A673 (cell line): ENCODE measurements at places on chromosomes 3 and 15. TPM values are rescaled to one million over a fixed set of nuclear protein-coding genes. Genes with fewer than 3 reads are reported as not detected.

The CLRN1 gene
- total RNA-seq, result not detected in 2 replicates

The A4GNT gene
- total RNA-seq, result not detected in 2 replicates

The CPNE4 gene
- 2.9 and 5.7 TPM in 2 replicates for total RNA-seq

DNA sequence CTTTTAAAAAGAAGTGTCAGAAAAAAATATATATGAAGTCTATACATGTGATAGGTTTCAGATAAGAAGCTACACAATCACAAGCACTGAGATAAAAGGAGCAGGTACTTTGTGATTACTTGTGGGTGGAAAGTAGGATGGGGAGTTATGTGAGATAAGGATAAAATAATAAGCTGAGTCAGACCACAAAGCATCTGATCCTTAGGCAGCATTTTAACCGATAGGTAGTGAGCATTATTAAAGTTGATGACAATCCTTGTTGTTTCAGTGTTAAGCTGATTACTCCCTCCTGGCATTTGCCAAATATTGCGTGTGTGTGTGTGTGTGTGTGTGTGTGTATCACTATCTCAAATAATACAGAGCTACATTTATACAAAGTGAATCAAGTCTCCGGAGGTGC, 483.1 kb downstream of the NAALADL2 start:
- H3K27ac ChIP-seq, result no peak overlapping the region
- DNase-seq, result no peak
- H3K4me3 ChIP-seq, result no peak overlapping the region
- no peaks in the 10 kb centered on the region for H3K4me1 ChIP-seq

DNA sequence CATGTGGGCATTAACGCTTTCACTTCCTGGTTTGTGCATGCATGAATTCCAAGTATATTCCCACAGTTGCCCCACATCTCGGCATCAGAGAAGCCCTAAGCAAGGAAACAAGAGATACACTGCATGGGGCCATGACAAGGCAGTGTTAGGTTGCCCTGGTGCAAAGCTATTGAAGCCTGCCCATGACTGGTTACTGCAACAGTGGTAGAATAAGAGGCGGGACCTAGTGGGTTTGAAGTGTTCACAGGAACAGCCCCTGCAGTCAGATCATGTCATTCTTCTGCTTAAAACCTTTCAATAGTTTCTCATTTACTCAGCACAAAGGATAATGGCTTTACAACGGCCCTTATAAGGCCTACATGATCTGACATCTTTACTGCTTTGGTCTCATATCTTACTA, 80.9 kb upstream of the TOPAZ1 start:
- H3K27me3 ChIP-seq, result no peaks in the 10 kb centered on the region
- no peaks in the 10 kb centered on the region for H3K36me3 ChIP-seq
- no peaks in the 10 kb centered on the region for H3K4me1 ChIP-seq
- H3K27ac ChIP-seq, result no peak overlapping the region
- DNase-seq, result no peak
- H3K4me3 ChIP-seq, result no peak overlapping the region

DNA sequence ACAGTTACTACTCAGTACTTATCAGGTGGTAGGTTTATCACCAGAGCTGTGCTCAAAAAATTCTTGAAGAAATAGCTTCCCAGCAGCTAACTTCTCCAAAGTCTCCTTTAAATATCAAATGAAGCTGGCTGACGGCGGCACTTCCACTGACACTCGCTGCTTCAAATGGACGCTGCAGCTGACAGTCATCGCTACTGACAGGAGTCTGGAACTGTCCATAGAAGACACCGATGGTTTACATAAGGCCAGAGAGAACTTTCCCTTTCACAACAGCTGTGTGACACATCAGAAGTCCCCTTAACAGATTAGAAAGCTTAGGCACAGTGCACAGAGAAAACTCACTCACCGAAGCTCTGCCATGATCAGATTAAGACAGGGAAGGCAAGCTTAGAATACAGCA, 270.2 kb downstream of the SHOX2 start:
- H3K4me1 ChIP-seq, result no peaks in the 10 kb centered on the region
- no peak overlapping the region for H3K4me3 ChIP-seq
- no peaks in the 10 kb centered on the region for H3K36me3 ChIP-seq

GRCh38 chr3:148955544-148956346, 35.6 kb upstream of the GYG1 start:
- no peak overlapping the region for H3K27ac ChIP-seq
- no peak overlapping the region for H3K4me3 ChIP-seq
- H3K4me1 ChIP-seq, result no peaks in the 10 kb centered on the region
- H3K27me3 ChIP-seq, result no peaks in the 10 kb centered on the region

DNA sequence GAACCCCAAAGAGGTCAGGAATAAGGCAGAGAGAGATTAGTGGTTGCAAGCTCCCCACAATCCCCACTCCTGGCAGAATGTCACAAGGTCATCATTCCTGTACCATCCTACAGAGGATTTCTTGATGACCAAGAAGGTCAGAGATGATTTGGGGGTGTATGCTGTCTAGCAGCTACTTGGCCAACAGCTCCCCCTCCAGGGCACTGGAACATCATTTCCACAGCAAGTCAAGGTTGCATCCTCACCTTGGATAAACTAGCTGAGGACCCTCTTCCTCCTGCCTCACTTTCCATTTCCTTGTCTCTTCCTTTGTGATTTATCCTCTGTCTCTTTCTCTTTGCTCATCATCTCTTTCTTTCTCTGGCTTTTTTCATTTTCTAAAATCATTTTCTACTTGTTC, 106.3 kb downstream of the PROS1 start:
- H3K27me3 ChIP-seq, result peaks cover 30% of the 10 kb centered on the region
- peaks cover 7% of the 10 kb centered on the region for H3K4me1 ChIP-seq
- no peak overlapping the region for H3K4me3 ChIP-seq
- no peaks in the 10 kb centered on the region for H3K36me3 ChIP-seq
- no peak overlapping the region for H3K27ac ChIP-seq
- DNase-seq, result no peak

DNA sequence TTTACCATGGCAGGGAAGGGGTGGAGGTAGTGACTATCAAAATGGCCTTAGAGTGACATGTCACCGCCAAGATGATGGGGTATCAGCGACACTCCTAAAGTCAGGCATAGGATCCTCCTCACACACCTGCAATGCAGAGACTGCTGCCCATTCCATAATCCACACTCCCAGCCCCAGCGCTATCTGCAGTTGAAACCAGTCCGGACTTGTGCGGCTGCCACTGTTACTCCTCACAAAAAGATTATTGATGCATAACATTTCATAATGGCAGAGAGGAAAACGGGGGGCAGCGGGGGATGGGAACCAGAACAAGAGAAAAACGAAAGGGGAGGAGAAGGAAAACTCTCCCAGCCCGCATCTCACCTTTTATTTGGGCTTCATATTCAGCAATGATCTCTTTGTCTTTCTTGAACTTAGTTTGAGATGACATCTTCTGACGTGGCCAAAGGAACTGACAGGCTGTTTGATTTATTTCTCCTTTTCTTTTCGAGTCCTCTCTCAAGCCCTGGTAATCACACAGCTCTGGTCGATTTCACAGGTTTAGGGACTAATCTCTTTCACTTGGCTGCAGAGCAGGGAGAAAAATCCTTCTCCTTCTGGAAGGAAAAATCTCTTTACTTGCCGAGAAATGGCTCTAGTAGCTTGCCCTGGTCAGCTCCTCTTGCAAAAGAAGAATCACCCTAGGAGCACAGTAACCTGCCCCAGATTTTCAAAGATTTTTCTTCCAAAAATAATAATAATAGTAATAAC, 749 bp downstream of the SRGAP3 start:
- no peaks in the 10 kb centered on the region for H3K36me3 ChIP-seq
- no peak overlapping the region for H3K27ac ChIP-seq
- no peak for DNase-seq
- H3K4me3 ChIP-seq, result peak overlapping the region; percentile 50

- DNase-seq, result no peak
- no peak overlapping the region for H3K4me3 ChIP-seq
- no peak overlapping the region for H3K27ac ChIP-seq
- H3K36me3 ChIP-seq, result no peaks in the 10 kb centered on the region
- no peaks in the 10 kb centered on the region for H3K4me1 ChIP-seq
- H3K27me3 ChIP-seq, result no peaks in the 10 kb centered on the region
Measured at GRCh38 chr15:27589260-27589659, 509.9 kb downstream of the OCA2 start.

GRCh38 chr3:50442945-50443579, 60.4 kb downstream of the CACNA2D2 start:
- no peaks in the 10 kb centered on the region for H3K36me3 ChIP-seq
- no peak overlapping the region for H3K4me3 ChIP-seq
- no peaks in the 10 kb centered on the region for H3K27me3 ChIP-seq
- no peak overlapping the region for H3K27ac ChIP-seq
- DNase-seq, result no peak
